CD4-positive, alpha-beta T cell treated with Interleukin-10 for 1 hour (primary cell): ENCODE measurements at places on chromosomes 2 and 18.
A peak's percentile ranks its signal among the peaks of the same experiment; 100 is the strongest.

- no peak for DNase-seq
Measured at GRCh38 chr18:6738622-6739021, 9.1 kb downstream of the ARHGAP28 start.

GRCh38 chr2:195009202-195009601 lies 647.8 kb upstream of the SLC39A10 start:
- no peak for DNase-seq

- no peak for DNase-seq
Measured at GRCh38 chr2:152115952-152116351, 17.1 kb upstream of the CACNB4 start.

GRCh38 chr18:23634692-23635091 lies 28.0 kb downstream of the ANKRD29 start:
- DNase-seq: no peak

DNA sequence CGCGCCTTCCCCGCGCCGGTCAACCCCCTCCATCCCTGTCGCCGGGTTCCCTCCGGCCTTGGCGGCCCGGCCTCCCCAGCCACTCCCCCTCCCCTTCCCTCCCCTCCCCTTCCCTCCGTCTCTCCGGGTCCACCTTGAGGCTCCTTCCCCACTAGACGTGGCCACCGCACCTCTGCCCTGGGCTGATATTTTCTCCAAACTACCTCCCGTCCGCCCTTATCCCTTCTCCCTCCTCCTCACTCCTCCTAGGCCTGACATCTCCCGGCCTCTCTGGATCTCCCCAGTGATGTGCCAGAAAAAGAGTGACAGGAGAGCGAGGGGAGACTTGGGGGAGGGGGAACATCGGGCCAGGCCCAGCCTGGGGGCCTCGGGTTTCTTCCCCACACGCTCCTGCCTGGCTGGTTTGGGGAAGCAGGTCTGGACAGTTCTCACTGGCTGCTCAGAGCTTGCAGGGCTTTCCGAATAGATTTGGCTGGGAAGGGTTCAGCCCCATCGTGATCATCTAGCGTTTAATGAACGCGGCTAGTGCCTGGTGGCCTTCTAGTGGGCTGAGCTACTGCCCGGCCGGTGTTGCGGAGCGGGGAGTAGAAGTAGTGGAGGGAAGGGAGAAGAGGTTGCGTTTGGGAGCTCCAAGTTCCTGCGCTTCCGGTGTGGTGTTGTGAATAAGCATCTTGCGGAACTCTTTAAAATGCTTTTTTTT lies 641 bp downstream of the MAPRE3 start:
- DNase-seq: peak; percentile 3

GRCh38 chr2:189580241-189580651 lies 340 bp downstream of the SLC40A1 start:
- DNase-seq: peak; percentile 31

DNA sequence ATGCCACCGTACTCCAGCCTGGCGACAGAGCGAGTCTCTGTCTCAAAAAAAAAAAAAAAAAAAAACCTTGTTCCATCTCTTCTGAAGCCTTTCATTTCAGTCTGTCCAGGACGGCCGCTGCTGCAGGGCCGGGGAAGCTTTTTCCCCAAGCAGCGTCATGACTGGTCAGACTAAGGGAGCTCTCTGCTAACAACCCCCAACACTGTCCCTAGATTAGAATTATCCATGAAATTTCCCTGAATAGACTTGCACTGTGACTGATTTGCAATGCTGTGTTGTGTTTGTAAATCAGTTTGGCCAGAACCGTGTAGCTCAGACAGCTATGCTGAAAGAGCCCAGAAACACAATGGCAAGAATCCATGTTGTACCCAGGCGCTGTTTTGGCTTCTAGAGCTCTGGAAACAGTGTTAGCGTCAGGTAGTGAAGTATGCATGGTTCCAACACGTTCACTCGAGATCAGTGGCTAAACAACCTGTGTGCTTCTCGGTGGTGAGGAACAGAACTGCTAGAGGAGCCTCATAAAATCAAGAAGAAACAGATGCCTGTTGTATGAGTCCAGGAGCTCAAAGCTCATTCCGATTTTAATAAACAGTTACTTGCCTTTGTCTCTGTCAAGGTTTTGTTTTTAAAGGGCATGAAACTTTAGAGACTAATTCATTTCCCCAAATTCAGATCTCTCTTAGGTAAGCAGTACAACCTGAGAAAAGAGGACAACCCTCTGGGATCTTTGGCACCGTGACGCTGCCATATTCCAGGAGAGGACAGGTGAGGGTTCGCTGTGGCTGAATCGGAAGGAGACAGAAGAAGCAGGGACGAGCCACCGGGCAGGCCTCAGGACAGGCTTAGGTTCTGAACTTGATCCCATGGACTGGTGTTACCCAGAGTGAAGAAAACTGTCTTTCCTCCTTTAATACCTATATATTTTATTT lies 43.5 kb downstream of the GORASP2 start:
- DNase-seq: no peak

- no peak for DNase-seq
Measured at GRCh38 chr2:190412966-190413365, 4.8 kb downstream of the MFSD6 start.

DNA sequence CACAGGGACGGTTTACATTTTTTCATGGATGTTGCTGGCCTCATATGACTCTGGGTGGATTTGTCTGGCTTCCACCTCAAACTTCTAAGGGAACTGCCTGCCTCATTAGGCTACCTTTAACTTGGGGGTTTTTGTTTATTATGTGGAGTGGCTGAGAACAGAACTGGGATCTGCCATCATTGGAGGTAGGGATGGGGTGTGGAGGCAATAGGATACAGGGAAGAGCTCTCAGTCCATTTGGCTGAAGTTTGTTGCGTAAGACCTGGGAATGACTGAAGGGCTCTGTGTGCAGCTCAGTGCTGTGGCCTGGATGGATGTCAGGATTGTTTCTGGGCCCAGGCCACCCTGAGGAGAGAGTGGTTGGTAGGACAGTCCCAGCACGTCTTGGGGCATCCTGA lies 31.2 kb downstream of the ASB1 start:
- no peak for DNase-seq

GRCh38 chr18:52319424-52319983 lies 20.5 kb upstream of the DCC start:
- no peak for DNase-seq

- no peak for DNase-seq
Measured at GRCh38 chr18:46199515-46200147, 95.4 kb downstream of the HAUS1 start.

DNA sequence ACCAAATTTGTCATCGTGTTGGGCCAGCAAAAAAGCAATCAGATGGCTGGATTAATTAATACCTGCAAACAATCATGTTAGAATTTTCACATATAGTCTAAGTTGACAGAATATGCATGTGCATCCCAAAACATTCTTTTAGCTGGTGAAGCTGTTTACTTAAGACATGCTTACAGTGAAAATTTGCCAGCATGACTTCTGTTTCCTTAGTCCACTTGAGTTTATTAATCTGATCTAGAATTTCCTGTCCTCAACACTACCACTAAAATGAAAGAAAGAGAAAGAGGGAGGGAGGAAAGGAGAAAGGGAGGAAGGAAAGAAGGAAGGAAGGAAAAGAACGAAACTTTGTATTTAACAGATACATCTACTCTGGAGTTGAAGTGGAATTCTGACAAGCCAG lies 2109.9 kb upstream of the PIK3C3 start:
- no peak for DNase-seq

DNA sequence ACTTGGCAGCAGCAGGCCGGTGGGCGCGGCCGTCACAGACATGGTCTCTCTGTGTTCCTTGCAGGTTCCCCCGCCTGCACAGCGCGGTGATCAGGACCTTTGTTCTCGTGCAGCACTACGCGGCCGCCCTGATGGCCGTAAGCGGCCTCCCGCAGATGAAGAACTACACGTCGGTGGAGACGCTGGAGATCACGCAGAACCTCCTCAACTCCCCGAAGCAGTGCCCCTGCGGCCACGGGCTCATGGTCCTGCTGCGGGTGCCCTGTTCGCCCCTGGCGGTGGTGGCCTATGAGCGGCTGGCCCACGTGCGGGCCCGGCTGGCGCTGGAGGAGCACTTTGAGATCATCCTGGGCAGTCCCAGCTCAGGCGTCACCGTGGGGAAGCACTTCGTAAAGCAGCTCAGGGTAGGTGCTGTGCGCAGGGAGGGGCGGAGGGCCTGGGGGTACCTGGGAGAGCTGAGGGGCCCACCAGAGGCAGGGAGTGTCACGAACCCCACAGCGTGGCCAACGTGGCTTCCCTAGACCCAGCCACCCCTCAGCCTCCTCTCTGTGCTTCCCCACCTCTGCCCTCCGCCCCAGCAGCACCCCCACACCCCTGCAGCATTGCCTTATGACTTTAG lies 59.3 kb downstream of the NTSR2 start:
- DNase-seq: no peak

GRCh38 chr2:120716641-120717585 lies 18.8 kb upstream of the GLI2 start:
- no peak for DNase-seq

DNA sequence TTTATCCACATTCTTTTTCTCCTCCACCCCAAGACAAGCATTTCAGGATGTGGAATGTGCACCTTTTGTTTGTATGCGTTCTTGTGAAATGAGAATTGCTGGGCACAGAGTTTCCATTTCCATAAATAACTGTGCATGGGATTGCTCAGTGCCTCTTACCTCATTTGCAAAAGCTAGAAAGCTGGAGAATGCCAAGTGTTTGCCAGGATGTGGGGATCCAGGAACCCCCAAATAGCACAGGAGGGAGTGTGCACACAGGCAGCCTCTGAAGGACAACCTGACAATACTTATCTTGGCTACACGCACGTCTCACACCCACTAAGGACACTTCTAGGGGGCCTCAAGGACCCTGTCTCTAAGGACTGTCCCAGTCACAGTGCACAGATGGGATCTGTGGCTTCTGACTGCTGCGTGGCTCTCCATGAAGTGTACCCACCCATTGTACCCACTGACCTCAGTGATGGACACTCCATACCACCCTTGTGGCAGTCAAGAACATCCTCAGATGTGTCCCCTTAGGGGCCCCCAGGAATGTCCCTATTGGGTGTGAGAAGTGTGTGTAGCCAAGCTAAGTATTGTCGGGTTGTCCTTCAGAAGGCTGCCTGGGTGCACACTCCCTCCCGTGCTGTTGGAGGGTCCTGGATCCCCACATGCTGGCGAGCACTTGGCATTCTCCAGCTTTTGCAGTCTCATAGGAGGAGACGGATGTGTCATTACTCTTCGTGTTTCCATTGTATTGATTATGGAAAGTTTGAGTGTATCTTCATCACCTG lies 38.4 kb downstream of the CAPN13 start:
- DNase-seq: no peak

DNA sequence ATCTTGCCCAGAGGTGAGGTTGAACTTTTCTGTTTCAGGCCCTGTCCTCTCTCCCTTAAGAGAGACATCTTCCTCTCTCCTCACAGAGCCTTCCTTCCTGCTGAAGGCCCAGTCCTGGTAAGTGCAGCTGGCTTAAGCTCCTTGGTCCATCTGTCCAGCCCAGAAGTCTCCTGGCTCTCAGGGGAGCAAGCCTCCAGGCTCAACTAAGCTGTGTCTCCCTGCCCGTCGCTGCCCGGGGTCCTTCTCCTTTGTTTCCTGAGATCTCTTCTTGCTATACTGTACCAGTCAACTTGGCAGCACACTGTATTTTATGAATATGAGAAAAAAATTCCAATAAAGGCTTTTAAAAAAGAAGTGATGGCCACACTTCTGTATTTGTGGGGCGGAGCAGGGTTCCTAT lies 77.4 kb downstream of the KCNF1 start:
- no peak for DNase-seq

- DNase-seq: no peak
Measured at GRCh38 chr2:7524195-7524594, 607.0 kb downstream of the RNF144A start.

- no peak for DNase-seq
Measured at GRCh38 chr2:49004036-49004626, 150.2 kb downstream of the FSHR start.

GRCh38 chr2:158730621-158731140 lies 64.4 kb upstream of the DAPL1 start:
- DNase-seq: no peak

- no peak for DNase-seq
Measured at GRCh38 chr2:29816651-29817050, 104.7 kb downstream of the ALK start.

GRCh38 chr2:133421516-133422324 lies 146.5 kb downstream of the NCKAP5 start:
- DNase-seq: no peak

GRCh38 chr2:84856787-84857186 lies 24.1 kb downstream of the TRABD2A start:
- DNase-seq: peak; percentile 50

- DNase-seq: no peak
Measured at GRCh38 chr2:186457908-186458307, 28.2 kb upstream of the ZC3H15 start.

- DNase-seq: no peak
Measured at GRCh38 chr2:196918927-196919326, 7.6 kb downstream of the PGAP1 start.

DNA sequence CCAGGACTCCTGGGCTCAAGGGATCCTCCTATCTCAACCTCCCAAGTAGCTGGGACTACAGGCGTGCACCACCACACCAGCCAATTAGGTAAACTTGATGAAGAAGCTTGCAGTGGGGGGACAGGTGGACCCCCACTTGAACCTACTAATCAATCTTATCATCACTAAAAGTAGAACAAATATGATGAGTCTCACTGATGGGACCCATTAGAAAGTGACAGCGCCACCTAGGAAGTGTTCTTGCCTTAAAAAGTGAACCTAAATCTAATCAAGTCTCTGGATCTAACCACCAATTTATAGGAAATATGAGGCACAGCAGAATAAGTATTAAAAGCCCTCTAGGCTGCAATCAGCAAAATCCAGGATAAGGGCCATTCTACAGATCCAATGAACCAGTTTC lies 79.2 kb downstream of the BIN1 start:
- DNase-seq: no peak

GRCh38 chr18:23585897-23586248 lies 433 bp downstream of the NPC1 start:
- no peak for DNase-seq

DNA sequence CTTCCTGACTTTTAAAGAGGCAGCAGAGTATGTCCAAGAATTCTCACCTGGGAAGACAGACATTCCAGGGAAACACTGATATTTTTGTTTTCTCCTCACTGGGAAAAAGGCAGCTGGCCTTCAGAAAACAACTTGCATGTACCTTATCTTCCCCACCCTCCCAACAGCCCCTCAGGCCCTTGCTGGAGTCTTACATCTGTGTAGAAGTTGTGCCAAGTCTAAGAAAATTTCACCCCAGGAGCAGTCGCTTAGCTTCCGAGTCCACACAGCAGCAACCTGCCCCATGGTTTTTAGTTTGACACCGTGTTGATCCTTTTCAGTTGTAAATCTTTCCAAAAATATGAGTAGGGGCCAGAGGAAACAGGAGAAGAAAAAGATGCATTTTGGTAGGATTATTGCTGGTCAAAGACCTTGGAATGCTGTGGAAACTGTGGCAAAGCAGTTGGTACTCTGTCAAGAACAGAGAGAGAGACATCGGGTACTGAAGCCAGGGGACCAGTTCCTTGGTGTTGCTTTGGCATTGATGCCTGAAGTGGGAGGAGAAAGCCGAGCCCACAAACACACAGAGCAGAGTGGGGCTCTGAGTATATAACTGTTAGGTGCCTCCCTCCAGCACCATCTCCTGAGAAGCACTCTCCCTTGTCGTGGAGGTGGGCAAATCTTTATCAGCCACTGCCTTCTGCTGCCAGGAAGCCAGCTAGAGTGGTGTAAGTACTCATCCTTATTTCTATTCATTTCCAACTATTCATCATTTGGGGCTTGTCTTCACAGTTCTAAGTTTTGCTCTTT lies at the start of gene SLC14A1:
SLC14A1 (plus strand) TSS at position 615 of the 789 bp plus-strand sequence. CDS start 6,140 bp downstream, outside the sequence.
- no peak for DNase-seq

GRCh38 chr2:226898897-226899296 lies 63.0 kb downstream of the RHBDD1 start:
- no peak for DNase-seq

GRCh38 chr2:197207106-197207505 lies 103.5 kb downstream of the ANKRD44 start:
- no peak for DNase-seq
